ENCODE measurements at places on chromosomes 4 and X.

DNA sequence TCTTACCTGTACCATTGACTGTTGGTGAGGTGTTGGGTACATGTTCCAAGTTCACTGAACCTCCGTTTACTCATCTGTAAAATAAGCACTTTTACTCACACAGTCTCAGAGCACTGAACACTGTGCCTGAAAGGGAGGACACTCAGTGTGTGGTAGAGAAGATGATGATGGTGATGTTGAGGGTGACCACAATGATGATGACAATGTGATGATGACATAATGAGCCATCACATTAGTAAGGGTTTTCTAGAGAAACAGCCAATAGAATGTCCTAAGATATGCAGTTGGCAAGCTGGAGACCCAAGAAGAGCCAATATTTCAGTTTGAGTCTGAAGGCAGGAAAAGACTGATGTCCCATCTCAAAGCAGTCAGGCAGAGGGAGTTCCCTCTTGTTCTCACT, 315.4 kb upstream of the IGFBP7 start:
- no peak for DNase-seq

GRCh38 chr4:52945326-52945898, 83.3 kb downstream of the RASL11B start:
- DNase-seq = no peak

DNA sequence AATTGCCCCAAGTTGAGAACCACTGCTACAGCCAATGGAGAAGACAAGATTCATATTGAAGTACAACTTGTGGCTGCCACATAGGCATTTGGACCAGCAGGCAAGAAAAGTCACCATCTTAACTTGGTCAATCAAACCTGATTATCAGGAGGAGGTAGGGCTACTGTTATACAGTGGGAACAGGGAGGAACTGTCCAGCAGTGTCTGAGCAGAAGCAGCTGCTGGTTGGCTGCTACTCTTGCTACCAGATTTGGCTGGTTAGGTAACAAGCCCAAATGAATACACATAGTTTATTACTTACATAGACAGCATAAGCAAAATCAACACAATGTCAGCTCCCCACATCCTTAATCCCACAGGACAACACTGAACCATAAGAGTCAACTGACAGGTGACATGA, 39.4 kb downstream of the ATP1B4 start:
- DNase-seq = no peak

- DNase-seq = no peak
These were observed 21.9 kb upstream of the FAM47C start for GRCh38 chrX:36986231-36986630.

- DNase-seq = no peak
These were observed 11.6 kb downstream of the BLTP1 start for GRCh38 chr4:122163767-122164166.

DNA sequence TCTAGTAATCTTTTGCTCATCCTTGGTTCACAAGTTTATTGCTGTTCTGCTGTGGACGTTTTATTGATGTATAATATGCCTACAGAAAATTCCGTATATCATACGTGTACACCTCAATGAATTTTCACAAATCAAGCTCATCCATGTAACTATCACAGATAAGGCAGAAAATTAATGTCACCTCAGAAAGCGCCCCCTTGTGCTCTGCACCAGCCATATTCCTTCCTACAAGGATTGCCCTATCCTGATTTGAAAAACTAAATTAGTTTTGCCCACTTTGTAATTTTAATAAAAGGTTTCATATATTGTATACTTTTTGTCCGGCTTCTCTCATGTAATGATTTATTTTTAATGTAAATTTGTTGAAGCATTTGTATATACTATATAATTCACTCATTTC, 390.8 kb downstream of the ADGRL3 start:
- DNase-seq = no peak

DNA sequence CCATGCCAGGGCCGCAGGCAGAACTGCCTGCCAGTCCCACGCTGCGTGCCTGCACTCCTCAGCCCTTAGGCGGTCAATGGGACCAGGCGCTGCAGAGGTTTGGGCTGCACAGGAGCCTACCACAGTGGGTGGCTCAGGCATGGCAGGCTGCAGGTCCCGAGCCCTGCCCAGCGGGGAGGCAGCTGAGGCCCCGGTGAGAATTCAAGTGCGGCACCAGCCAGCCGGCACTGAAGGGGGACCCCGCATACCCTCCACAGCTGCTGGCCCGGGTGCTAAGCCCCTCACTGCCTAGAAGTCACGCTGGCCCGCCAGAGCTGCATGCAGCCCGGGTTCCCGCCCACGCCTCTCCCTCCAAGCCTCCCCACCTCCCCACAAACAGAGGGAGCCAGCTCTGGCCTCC, 302.5 kb upstream of the UGT8 start:
- DNase-seq = no peak

- no peak for DNase-seq
These were observed 459.7 kb upstream of the FAT1 start for GRCh38 chr4:187183346-187183745.

- DNase-seq = no peak
These were observed 96.9 kb downstream of the CLNK start for GRCh38 chr4:10587697-10588096.

DNA sequence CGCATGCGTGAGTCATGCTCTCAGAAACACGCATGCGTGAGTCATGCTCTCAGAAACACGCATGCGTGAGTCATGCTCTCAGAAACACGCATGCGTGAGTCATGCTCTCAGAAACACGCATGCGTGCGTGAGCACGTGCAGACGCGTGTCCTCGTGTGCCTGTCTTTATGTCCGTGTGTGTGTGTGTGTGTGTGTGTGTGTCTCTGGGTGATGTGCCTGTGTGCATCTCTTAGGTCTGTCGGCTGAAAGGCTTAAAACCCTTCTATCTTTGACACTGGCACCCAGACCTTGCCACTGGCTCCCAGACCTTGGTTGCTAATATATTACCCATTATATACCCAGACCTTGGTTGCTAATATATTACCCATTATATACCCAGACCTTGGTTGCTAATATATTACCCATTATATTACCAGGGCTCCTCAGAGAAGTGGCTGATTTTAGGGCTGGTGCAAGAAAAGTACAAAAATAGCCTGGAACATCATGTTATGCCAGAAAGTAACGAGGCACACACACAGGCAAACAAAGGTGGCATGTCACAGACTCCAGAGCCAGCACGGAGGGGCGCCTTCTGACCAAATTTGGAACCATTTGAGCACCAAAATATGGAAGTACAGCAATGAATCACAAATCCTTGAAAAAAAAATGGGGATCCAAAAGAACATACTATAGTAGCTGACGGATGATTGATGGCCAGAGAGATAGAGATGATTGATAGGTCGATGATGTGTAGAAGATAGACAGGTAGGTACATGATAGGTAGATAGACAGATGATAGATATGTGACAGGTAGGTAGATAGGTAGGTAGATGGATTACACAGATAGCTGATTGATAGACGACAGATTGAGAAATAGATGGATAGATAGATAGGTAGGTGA, 19.2 kb upstream of the ADRA2C start:
- DNase-seq = no peak

- no peak for DNase-seq
These were observed 121.3 kb upstream of the AMOT start for GRCh38 chrX:112961981-112962380.

DNA sequence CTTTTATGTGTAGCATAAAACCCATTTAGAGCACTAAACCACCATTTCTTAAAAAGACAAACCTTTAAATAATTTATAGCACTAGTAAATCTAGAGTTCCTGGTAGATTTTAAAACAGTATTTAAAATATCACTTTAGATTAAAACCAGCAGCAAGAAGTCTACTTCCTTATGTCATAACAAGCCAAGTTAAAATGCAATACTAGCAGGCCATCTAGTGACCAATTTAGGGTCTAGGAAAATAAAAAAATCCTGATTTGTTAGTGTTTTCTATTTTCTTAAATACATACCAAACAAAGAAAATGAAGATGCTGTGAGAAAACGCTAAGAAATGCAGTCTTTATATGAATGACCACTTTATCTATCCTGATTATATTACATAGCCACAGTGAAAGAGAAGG, 53.9 kb downstream of the PAPSS1 start:
- no peak for DNase-seq

DNA sequence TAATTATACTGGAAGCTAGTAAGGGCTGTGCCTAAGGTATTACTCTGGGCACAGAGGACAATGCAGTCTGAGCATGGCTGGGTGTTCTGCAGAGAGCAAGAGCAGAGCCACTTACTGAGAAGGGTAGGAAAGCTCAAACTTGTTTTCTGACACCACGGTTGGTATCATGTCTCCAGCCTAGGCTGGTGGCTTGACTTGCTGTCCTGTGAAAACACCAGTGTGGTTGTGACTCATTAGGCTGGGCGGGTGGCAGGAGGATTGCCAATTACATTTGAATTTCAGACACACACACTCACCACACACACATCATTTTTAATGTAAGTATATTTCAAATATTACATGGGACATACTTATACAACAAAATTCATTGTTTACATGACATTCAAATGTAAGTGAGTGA, 19.7 kb upstream of the MTM1 start:
- DNase-seq = no peak

GRCh38 chr4:78213218-78213617, 156.1 kb downstream of the FRAS1 start:
- DNase-seq = no peak

DNA sequence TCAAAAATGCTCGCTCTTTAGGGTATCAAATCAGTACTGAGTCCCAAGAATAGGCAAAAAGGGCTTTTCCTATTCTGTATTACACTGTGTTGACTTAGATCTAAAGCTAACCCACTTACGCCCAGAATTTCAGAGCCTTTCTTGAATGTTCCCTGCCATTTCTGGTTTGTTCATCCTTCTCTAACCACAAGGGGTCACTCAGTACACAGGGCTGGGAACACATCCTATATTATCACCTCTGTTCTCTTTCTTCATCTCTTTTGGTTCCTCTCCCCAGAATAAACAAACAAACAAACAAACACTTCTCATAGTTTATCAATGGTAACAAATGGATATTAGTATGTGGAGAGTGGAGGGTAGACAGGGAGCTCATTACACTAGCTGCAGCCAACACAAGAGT, 25.5 kb upstream of the MORC4 start:
- DNase-seq = peak; percentile 29

- no peak for DNase-seq
These were observed 184.8 kb downstream of the AMELX start for GRCh38 chrX:11478026-11478425.

- no peak for DNase-seq
These were observed 99.9 kb downstream of the FAM193A start for GRCh38 chr4:2636331-2636730.

DNA sequence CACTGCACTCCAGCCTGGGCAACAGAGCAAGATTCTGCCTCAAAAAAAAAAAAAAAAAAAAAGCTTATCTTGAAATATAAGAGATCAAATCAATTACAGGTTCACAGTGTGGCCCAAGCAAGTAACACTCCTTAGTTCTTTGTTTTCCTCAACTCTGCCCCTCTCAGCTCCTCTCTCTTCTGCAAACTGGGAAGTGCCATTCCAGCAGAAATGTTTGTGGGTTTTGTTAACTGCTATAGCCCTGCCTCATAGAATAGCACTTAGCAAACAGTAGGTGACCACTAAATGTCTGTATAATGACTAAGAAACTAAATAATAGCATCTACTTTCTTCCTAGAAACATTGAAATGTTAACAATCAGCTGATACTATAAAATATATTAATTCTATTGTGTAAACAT, 160.0 kb upstream of the NAP1L5 start:
- no peak for DNase-seq

GRCh38 chr4:70915036-70915815, 13.1 kb downstream of the MOB1B start:
- DNase-seq = no peak

GRCh38 chr4:68748181-68748991, 67.4 kb upstream of the UGT2B10 start:
- no peak for DNase-seq

- DNase-seq = no peak
These were observed 48.7 kb upstream of the STX18 start for GRCh38 chr4:4590546-4590945.

DNA sequence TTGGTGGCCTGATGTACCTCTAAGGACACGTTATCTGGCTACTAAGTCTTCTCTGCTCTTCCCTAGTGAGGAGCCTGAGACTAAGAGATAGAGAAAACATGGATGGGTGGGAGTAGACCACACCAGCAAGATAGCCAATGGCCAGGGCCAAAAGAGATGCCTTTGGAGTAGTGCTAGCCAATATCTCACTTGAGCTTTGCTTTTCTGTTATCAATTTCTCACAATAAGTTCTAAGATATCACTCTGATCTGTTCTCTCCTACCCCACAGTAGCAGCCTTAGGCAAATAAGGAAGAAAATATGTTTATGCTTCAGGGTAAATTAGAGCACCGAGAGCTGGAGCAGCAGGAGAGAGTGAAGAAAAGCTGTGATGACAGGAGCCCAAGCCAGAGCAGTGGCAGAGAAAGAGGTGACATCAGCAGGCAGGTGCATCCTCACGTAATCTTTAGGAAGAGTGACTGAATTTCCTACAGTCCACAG, 343.9 kb upstream of the NOCT start:
- DNase-seq = no peak

DNA sequence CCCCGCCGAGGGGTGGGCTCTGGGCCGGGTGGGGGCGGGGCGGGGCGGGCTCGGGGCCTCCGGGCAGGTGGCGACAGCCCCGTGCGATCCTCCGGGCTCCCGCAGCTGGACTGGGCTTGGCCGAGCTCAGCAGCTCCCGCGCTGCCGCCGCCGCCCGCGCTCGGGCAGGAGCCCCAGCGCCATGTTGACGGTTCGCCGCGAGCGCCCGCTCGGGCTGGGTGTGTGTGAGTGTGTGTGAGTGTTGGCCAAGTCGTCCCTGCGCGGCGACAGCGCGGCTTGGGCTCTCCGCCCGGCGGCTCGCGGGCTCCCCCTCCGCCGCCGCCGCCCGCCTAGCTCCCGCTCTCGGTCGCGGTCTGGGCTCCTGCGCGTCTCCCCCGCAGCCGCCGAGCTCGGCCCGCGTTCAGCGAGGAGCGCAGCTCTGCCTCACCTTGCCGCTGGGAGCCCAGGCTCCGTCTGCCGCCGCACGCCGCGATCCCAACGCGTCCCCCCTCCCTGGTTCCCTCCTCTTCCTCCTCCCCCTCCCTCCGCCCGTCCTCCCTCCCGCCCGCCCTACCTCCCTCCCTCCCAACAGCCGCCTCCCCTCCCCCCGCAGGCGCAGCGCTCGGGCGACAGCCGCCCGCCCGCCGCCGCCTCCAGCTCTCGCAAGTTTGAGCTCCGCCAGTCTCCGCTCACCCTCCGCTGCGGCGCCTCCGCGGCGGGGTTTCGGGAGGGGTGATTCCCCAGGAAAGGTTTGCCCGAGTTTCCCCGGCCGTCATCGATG, at the start of gene BCOR:
Gene BCOR (minus strand): TSS at position 455 of the 760 bp plus-strand sequence. CDS start 20,029 bp downstream, outside the sequence.
- DNase-seq = peak; percentile 72

GRCh38 chr4:187929024-187929423, 66.5 kb upstream of the ZFP42 start:
- DNase-seq = no peak

- no peak for DNase-seq
These were observed 22.6 kb downstream of the HOPX start for GRCh38 chr4:56658528-56658927.

- DNase-seq = peak; percentile 45
These were observed 485 bp downstream of the AADAT start for GRCh38 chr4:170089274-170089667.

GRCh38 chrX:115013705-115014104, 3.7 kb downstream of the IL13RA2 start:
- no peak for DNase-seq

GRCh38 chr4:51958199-51958968, 61.8 kb downstream of the LRRC66 start:
- peak; percentile 45 for DNase-seq

- DNase-seq = no peak
These were observed 375.4 kb downstream of the ZNF674 start for GRCh38 chrX:46169808-46170207.

All from D341Med (cell line).